ENCODE measurements at places on chromosomes 5 and 9. TPM values are rescaled to one million over a fixed set of nuclear protein-coding genes. Genes with fewer than 3 reads are reported as not detected.
A peak's percentile ranks its signal among the peaks of the same experiment; 100 is the strongest.

DNA sequence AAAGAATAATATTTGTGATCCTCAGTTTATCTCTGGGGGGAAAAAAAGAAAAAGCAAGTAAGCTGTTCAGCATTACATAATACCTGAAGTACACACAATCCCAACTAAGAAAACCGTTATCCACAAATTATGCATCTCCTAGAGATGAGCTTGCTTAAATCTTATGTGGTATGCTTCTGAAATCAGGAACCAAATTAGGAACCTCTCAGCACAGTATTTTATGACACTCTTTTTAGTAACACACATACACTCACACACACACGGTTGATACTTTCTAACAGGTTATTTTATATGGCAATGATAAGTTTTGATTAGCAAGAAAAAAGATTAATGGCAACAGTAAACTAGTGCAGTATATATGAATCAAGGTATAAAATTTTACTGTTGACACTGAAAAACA is 1.2 kb upstream of the ZNF510 start:
- no peak for DNase-seq

DNA sequence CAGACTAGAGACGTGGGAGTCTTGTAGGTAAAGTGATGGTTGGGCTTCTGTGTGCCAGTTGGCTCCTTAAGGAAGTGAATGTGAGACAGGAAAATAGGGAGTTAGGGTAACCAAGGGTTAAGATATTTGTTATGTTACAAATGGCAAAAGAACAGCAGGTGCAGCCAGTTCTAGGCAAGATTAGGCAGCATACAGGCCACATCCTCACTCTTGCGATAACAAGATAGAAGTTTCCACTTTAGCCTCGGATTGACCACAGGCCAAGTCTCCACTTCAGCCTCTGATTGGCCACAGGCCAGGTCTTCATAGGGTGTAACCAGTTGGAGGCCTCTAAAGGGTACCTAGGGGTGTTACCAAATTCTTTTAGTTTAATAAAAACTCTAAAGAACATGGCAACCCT is 54.6 kb upstream of the ABCA1 start:
- no peak for DNase-seq

Gene POU5F2
- total RNA-seq: 1.0 TPM

DNA sequence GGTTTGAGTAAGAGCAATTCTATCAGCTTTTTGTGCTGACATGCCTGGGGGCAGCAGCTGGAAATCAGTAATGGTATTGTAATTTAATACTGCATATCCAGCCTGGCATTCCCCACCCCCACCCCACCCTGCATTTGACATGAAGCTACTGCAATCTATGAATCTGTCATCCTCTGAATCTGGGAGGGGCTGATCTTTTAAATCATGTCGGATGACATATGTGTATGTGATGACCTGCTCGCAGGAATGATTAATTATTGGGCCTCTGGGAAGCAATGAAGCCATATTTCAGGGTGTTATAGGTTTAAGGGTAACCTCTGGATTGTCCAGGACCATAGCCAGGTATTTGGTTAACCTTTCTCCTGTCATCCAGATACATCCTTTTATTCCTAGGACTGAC is 64.6 kb upstream of the RASGRF2 start:
- no peak for DNase-seq

GRCh38 chr5:173845321-173845720 is 42.8 kb upstream of the CPEB4 start:
- DNase-seq: no peak

GRCh38 chr5:120852222-120852860 is 388.2 kb downstream of the PRR16 start:
- no peak for DNase-seq

- no peak for DNase-seq
Measured at GRCh38 chr5:74490814-74491213, 149.7 kb downstream of the ENC1 start.

DNA sequence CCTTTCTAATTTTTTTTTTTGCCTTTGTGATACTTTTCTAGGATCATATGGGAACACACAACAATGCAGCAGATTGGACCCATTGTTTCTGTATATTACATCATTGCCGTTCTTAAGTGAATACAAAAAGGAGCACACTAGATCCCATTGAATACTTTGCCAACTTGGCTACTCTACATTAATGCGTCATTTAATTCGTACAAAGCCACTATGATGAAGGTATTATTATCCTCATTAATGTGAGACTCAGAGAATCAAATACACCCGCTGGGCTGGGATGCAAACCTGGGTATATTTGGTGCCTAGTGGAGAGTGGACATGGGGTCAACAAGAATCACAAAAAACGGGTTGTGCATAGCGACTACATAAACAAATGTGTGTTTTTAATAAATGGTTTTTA is 31.9 kb downstream of the OR2K2 start:
- DNase-seq: no peak

DNA sequence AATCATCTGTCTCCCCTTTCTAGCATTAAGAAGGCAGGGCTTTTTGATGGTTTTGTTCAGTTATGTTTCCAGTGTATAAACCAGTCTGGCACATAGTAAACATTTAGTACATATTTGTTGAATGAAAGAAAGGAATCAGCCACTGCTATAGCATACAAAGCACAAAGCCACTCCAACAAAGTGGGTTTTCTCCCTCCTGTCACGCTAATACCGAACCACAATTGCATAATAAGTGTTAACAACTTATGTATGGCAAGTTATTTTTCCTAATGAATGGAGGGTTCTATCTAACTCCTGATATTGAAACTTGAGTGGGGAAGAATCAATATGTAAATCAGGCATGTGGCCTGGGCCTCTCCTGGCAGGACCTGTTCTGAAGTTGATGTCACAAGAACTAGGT is 53.9 kb downstream of the PRUNE2 start:
- no peak for DNase-seq

Gene IGIP
- 17.6 TPM for total RNA-seq

GRCh38 chr9:109192732-109193361 is 25.8 kb upstream of the FRRS1L start:
- DNase-seq: no peak

GRCh38 chr5:35030426-35031100 is 17.2 kb downstream of the AGXT2 start:
- no peak for DNase-seq

Gene PCDHGB4
- 5.2 TPM for total RNA-seq

Gene SERF1B
- 19.7 TPM for total RNA-seq

- no peak for DNase-seq
Measured at GRCh38 chr9:133573791-133574515, 35.2 kb downstream of the FAM163B start.

- no peak for DNase-seq
Measured at GRCh38 chr9:116075191-116075590, 78.4 kb upstream of the PAPPA start.

DNA sequence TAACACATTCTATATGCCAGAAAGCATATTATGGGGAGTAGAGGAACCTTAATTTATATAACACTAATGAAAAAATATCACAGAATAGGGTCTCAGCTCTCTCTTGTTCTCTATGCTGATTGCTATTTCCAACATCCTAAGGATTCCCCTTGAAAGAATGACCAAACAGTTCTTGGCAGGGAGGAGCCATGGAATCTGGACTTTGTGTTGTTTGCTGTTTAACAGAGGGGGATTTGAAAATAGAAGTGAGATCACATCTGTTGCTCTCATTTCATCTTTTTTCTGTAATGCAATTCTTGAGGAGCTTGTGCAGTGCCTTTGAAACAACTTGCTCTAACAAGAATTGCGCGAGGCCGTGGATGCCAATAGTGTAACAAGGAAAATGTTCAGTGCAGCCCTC is 755.3 kb downstream of the TLE1 start:
- no peak for DNase-seq

Gene FAM221B
- total RNA-seq: not detected

Gene DNAH5
- 1.8 TPM for total RNA-seq

DNA sequence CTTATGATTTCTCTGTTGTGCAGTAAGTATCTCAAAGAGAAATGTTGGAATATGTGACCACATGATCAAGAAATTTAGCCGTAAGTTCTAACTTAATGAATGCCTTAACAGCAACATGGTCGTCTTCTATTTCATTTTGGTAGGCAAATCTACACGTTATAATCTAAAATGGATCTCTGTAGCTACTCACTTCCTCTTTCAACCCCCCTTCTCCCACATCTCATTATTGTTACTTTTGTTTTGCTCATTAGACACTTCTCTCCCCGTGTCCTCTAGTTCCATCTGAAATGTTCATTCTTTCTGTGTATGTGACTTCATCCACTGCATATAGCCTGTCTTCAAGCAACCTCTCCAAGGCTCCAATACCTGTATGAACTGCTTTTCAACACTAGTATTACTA is 27.1 kb upstream of the LPAR1 start:
- no peak for DNase-seq

Gene ANKS6
- 22.6 TPM for total RNA-seq

Gene UGT3A2
- total RNA-seq: not detected

Gene TAF1L
- total RNA-seq: 0.03 TPM

GRCh38 chr5:76473661-76474060 is 70.6 kb downstream of the IQGAP2 start:
- DNase-seq: no peak

GRCh38 chr5:103224118-103224893 is 34.3 kb upstream of the MACIR start:
- DNase-seq: peak; percentile 38

- no peak for DNase-seq
Measured at GRCh38 chr5:8366266-8366665, 497.3 kb downstream of the MTRR start.

Gene PDGFRB
- 97.8 TPM for total RNA-seq

Gene DEPDC1B
- 117 TPM for total RNA-seq

DNA sequence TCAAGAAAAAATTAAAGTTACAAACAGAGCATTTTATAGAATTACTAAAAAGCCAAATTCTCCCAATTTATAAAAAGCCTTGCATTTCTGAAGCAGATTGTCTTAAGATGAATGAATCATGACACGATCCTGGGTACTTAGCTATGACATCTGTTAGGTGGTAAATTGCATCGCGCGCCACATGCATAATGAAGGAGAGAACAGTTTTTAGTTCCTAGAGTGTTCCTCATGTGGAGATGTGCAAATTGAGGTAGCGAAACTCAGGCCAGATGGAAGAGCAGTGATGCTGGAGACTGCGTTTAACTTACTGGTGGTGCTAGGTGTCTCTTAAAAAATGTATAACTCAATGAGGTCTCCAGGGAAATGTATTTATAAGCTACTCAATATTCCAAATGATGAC is 516.1 kb downstream of the EFNA5 start:
- no peak for DNase-seq

- DNase-seq: peak; percentile 69
Measured at GRCh38 chr5:52787600-52788504, at the start of the genes ITGA1 and PELO. Gene ITGA1 (plus strand): TSS chr5:52787916. CDS start chr5:52788354, 438 bp downstream. Gene PELO (plus strand): TSS chr5:52787916. CDS start chr5:52800395, 12,479 bp downstream.

DNA sequence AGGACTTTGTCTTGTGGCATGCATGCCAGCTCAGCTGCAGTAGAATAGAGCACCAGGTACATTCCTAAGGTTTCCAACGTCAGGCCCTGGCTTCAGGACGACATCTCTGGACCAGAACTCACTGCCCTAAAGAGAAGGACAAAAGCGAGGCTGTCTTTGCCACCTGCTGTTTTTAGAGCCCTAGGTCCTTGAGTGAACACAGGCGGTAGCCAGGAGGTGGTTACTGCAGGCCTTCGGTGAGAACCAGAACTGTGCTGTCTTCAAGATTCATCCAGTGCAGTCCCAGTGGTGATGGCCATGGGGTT is 288.9 kb upstream of the CDH18 start:
- no peak for DNase-seq

GRCh38 chr5:23482642-23483041 is 24.8 kb upstream of the PRDM9 start:
- DNase-seq: no peak

Gene SPATA31A3
- not detected for total RNA-seq

GRCh38 chr9:15192856-15193255 is 114.2 kb downstream of the TTC39B start:
- no peak for DNase-seq

DNA sequence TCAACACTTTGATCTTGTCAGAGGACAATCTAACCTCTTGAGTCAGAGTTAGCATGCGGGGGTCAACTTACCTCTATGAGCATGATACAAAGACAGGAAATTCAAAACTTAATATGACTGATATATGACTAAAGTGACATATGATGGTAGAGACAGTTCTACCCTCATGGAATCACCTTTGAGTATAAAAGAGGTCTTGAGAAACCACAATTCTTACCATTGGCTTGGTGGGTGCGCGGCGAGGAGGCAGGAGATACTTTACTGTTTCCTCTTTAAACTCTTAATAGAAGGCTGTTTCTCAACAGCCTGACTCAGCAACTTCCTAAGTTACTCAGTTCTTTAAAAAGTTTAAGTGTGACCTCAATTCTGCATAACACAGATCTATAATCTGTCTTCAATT is 372.8 kb downstream of the KIAA0825 start:
- DNase-seq: no peak

DNA sequence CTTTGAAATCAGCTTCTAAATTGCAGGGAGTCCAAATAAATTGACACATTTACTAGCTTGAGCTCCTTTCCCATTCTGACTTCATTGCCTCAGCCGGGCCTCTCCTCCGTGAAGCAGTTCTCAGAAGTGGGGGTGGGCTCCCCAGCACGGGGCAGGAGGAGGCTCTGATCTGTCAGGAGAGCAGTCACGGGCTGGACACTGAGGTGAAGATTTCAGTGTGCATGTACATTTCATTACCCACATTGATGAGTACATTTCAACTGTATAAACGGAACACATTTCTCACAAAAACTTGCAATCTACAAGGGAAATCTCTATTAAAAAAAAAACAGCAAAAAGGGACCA is 195.9 kb downstream of the SEMA6A start:
- DNase-seq: no peak

- DNase-seq: no peak
Measured at GRCh38 chr5:136062366-136063274, 33.8 kb downstream of the TGFBI start.

GRCh38 chr9:69745716-69746437 is 13.9 kb downstream of the PTAR1 start:
- DNase-seq: no peak

DNA sequence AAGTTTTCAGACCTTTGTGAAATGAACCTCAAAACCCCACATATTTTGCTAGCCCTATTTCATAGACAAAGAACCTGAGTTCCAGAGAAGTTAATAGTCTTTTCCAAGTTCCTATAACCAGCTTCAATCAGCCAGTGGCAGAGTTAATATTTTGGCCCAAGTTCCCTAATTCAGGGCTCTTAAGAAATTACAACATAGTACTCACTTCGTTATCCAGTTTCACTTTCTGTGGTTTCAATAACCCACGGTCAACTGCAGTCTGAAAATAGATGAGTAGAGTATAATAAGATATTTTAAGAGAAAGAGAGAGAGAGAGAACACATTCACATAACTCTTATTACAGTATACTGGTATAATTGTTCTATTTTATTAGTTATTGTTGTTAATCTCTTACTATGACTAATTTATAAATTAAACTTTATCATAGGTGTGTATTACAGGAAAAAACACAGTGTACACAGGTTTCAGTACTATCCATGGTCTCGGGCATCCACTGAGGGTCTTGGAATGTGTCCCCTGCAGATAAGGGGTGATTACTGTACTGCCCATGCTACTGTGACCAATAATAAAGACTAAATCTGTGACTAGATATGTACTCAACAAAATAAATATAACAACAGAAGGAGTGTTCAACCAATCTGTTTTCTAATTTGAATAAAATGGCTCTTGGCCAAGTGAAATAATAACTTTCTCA is 9.3 kb upstream of the MYOT start:
- no peak for DNase-seq

Data from mucosa of gallbladder (tissue), 1 donor.